ENCODE measurements at places on chromosomes 12 and 14.

- DNase-seq: no peak
- H3K4me1 ChIP-seq: peaks cover 49% of the 10 kb centered on the region
- no peak overlapping the region for H3K4me3 ChIP-seq
- no peaks in the 10 kb centered on the region for H3K27me3 ChIP-seq
These were observed 19.9 kb downstream of the SH2B3 start for GRCh38 chr12:111425655-111426054.

DNA sequence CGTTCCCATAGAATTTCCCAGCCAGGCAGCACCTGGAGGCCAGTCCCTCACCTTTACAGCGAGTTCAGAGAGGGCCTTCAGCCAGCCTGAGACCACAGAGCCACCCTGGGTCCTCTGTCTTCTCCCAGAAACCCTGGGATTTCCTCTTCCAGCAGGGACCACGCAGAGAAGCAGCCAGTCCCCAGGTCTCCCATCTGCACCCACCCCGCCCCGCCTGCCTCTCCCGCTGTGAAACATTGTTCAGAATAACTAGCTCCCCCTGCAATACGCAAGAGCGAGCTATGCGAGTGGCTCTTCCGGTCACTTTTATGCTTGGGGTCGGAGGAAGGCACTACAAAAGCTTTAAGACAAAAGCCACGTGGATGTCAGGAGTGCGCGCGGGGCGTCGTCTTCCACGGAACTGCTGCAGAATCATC lies 77.8 kb downstream of the SERPINA3 start:
- no peak overlapping the region for H3K4me3 ChIP-seq
- H3K4me1 ChIP-seq: no peaks in the 10 kb centered on the region
- no peaks in the 10 kb centered on the region for H3K27me3 ChIP-seq
- H3K36me3 ChIP-seq: no peaks in the 10 kb centered on the region
- no peak for DNase-seq
- H3K27ac ChIP-seq: no peak overlapping the region

DNA sequence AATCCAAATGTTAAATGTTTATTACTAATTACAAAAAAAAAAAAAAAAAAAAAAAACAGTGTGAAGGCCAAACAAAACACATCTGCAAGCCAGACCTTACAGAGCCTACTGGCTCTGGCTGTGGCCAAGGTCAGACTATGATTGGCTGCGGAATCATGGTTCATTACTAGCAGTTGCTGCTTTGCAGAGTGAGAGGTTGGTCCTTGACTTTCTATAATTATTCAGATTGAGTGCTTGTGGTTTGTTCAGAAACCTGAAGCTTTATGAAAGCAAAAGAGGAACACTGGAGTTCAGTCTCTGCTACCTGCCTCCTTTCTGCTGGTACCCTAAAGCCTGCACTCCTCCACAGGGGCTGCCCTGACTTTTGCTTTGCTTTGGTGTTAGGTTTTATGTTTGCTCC lies 550.9 kb downstream of the BCL11B start:
- H3K36me3 ChIP-seq: no peaks in the 10 kb centered on the region
- H3K27me3 ChIP-seq: no peaks in the 10 kb centered on the region
- H3K4me1 ChIP-seq: no peaks in the 10 kb centered on the region
- no peak overlapping the region for H3K27ac ChIP-seq

DNA sequence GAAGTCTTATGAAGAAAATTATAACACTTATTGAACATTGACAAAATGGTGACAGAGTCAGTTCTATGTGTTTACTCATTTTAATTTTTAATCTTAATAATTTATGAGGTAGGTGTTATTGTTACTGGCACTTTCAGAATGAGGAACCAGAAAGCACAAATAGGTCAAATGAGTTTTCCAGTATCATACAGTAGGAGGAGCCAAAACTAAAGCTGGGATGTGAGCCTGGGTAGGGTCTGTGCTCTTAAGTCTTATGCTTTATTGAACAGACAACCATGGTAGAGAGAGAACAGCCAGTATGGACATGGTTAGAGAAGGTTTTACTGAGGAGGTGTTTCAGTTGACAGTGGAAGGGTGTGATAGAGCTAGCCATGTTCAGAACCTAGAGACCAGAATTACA lies 775.7 kb downstream of the TMTC2 start:
- no peak overlapping the region for H3K4me3 ChIP-seq
- no peaks in the 10 kb centered on the region for H3K4me1 ChIP-seq
- no peaks in the 10 kb centered on the region for H3K27me3 ChIP-seq
- no peak for DNase-seq

DNA sequence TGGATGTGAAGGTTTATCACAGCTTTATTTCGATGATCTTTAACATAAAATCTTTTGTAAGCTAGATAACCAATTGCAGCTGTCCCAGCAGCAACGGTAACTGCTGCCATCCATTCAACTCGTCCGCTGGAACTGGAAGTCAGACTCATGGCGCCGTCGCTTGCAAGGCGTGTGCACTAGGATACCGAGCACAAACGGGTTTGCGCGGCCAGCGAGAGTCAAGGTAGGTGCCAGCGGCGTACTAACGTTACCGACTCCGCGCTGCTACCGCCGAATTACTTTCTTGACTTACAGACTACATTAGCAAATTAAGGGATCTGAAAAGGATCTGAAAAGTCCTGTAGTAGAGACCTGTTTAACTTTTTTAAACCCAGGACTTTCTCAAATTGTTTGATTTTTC lies 47.4 kb upstream of the PRICKLE1 start:
- no peaks in the 10 kb centered on the region for H3K27me3 ChIP-seq
- no peak for DNase-seq
- H3K36me3 ChIP-seq: no peaks in the 10 kb centered on the region
- no peak overlapping the region for H3K4me3 ChIP-seq
- H3K27ac ChIP-seq: no peak overlapping the region

GRCh38 chr12:93226361-93226760 lies 151.4 kb upstream of the NUDT4 start:
- no peak overlapping the region for H3K4me3 ChIP-seq
- no peaks in the 10 kb centered on the region for H3K4me1 ChIP-seq
- no peak overlapping the region for H3K27ac ChIP-seq

- H3K36me3 ChIP-seq: no peaks in the 10 kb centered on the region
- DNase-seq: no peak
- no peak overlapping the region for H3K27ac ChIP-seq
These were observed 9.5 kb upstream of the PRKD1 start for GRCh38 chr14:29937116-29937515.

DNA sequence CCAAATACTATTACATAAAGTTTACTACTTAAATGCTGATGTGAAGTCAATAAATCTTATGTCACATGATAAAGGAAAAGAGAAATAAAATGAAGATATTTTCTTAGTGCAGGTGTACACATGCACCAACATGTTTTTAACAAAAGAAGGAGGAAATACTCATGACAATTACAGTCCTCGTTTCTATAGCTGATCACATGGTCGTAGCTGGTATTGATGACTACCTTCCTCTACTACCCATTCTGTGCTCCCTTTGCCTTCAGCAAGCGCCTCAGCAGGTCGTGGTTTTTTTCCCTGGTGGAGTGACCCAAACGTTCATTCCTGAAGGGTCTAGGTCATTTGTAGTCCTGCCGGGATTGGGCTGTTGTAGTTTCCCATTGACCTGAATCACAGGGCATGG lies 25.4 kb upstream of the SLC10A1 start:
- no peak overlapping the region for H3K27ac ChIP-seq
- H3K36me3 ChIP-seq: no peaks in the 10 kb centered on the region
- no peak overlapping the region for H3K4me3 ChIP-seq
- no peak for DNase-seq
- H3K27me3 ChIP-seq: no peaks in the 10 kb centered on the region

DNA sequence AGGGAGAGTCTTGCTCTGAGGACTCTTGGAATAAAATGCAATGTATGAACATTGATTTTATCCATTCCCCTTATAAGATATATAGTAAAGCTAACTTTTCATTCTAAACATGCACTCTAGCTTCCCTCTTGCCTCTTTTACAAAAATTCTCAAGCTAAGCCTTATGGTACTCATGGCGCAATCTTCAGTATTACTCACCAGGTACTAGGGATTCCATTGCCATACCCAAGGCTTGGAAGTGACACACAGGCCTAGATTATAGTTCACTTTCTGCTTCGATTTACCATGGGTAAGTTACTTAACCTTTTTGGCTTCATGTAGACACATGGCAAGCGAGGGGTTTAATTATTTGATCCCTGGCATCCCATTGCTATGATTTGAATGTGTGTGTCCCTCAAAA lies 331.5 kb downstream of the LRIG3 start:
- H3K4me1 ChIP-seq: no peaks in the 10 kb centered on the region
- DNase-seq: no peak
- H3K4me3 ChIP-seq: no peak overlapping the region
- H3K27ac ChIP-seq: no peak overlapping the region
- H3K36me3 ChIP-seq: no peaks in the 10 kb centered on the region

- DNase-seq: no peak
- no peak overlapping the region for H3K4me3 ChIP-seq
- no peaks in the 10 kb centered on the region for H3K36me3 ChIP-seq
- H3K27ac ChIP-seq: no peak overlapping the region
- no peaks in the 10 kb centered on the region for H3K27me3 ChIP-seq
- H3K4me1 ChIP-seq: no peaks in the 10 kb centered on the region
These were observed 161.5 kb upstream of the FRMD6 start for GRCh38 chr14:51490205-51490604.

DNA sequence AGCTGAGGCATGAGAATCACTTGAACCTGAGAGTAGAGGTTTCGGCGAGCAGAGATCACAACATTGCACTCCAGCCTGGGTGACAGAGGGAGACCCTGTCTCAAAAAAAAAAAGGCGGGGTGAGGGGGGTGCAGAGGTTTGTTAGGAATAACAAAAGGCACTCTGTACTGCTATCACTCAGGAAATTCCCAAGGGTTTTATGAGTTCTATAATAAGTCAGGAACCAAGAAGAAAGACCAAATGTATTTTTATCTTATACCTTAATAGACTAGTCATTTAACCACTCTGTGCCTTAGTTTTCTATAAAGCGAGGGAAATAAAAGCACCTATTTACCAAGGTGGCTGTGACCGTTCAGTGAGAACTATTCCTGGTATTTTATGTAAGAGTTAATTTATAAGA lies 319.2 kb downstream of the GPHN start:
- H3K36me3 ChIP-seq: no peaks in the 10 kb centered on the region
- H3K27me3 ChIP-seq: no peaks in the 10 kb centered on the region
- H3K4me1 ChIP-seq: no peaks in the 10 kb centered on the region
- no peak for DNase-seq
- no peak overlapping the region for H3K27ac ChIP-seq

GRCh38 chr14:68791078-68791901 lies 1.6 kb downstream of the ZFP36L1 start:
- DNase-seq: peak; percentile 43
- no peaks in the 10 kb centered on the region for H3K27me3 ChIP-seq

DNA sequence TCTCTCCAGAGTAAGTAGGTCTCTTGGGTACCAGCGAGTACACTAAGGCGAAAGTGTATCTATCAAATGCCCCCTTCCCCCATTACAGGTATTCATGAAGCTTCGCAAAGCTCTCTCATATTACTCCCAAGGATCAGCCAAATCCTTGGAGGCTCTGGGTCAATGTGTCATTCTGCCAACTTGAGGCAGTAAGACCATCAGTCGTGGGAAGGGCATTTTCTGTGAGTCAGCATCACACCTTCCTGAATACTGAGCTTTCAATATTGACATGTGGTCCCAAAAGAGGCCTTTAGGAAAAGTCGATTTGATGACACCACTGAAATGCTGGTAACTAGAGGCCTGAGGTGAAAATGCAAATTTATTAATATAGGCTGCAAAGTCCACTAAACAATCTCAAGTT lies 323.9 kb downstream of the LRIG3 start:
- H3K27me3 ChIP-seq: no peaks in the 10 kb centered on the region
- no peak overlapping the region for H3K4me3 ChIP-seq
- DNase-seq: no peak
- no peak overlapping the region for H3K27ac ChIP-seq
- no peaks in the 10 kb centered on the region for H3K36me3 ChIP-seq

GRCh38 chr14:35384455-35385041 lies 20.0 kb downstream of the NFKBIA start:
- H3K36me3 ChIP-seq: no peaks in the 10 kb centered on the region
- H3K27me3 ChIP-seq: no peaks in the 10 kb centered on the region
- H3K4me3 ChIP-seq: no peak overlapping the region
- peaks cover 8% of the 10 kb centered on the region for H3K4me1 ChIP-seq

DNA sequence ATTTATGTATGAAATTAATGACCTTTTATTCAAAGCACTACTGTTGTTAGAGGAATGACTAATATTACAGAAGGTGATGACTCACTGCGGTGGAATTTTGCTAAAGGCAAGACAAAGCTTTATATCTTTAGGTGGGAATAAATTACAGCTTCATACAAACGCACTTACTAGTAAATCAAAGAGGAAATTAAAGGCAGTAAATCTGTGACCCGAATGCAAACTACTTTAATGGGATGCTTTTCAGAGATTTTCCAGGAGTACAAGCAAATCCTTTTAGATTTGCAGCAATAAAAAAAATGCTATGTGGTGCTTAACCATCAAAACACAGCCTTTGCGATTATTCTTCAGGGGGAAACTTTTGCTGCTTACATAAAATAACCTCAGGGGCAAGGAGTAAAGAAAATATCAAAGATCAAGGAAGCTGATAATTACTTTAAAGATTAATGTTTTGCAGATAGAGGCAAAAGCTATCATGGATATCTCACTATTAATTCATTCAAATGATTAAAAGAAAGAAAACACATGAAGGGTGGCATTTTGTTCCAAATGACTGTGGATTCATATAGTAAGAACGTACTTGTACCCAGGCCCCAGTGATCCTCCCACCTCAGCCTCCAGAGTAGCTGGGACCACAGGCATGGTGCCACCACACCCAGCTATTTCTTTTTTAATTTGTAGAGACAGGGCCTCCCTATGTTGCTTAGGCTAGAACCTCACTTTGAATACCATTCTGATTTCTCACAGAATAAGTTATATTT lies 98.9 kb downstream of the DENND5B start:
- no peak overlapping the region for H3K27ac ChIP-seq
- DNase-seq: no peak
- no peaks in the 10 kb centered on the region for H3K4me1 ChIP-seq
- H3K27me3 ChIP-seq: no peaks in the 10 kb centered on the region
- no peak overlapping the region for H3K4me3 ChIP-seq

GRCh38 chr12:47107446-47107845 lies 27.7 kb upstream of the AMIGO2 start:
- H3K36me3 ChIP-seq: no peaks in the 10 kb centered on the region
- no peak overlapping the region for H3K27ac ChIP-seq
- H3K4me3 ChIP-seq: no peak overlapping the region
- H3K4me1 ChIP-seq: no peaks in the 10 kb centered on the region
- DNase-seq: no peak

GRCh38 chr14:105533391-105533790 lies 7.0 kb downstream of the TMEM121 start:
- H3K36me3 ChIP-seq: peaks cover 1% of the 10 kb centered on the region
- peaks cover under 1% of the 10 kb centered on the region for H3K27me3 ChIP-seq
- no peak for DNase-seq
- H3K27ac ChIP-seq: no peak overlapping the region

DNA sequence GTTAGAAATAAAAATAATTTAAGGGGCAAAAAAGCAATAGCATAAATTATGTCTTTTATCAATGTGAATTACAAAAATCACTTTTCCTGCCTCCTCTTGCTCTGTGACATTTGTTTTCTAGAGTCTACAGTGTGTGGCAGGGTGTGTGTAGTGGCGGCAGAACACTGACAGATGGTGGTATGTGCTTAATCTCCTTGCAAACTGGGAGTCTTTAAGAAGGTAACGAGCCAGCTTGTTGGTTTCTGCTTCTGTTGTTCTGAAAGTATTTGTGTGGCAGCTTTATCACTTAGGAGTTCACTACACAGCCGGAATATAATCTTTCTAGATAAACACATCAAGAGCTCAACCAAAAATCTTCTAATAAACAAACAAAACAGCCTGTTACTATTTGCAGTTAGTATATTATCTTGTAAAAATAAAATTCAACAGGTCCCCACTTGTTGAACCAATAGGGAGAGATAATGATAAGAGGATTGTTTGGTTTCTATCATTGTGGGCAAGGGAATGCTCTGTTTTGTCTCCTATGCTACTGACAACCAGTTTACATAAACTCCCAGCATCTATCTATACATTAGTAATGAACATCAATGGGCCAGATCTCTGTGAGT lies 13.0 kb downstream of the CDKL1 start:
- no peaks in the 10 kb centered on the region for H3K27me3 ChIP-seq
- no peak overlapping the region for H3K27ac ChIP-seq
- H3K36me3 ChIP-seq: no peaks in the 10 kb centered on the region
- no peak for DNase-seq
